ENCODE measurements at places on chromosomes 5 and 9. TPM values are rescaled to one million over a fixed set of nuclear protein-coding genes. Genes with fewer than 3 reads are reported as not detected.

- peak; percentile 71 for DNase-seq
These were observed at the start of the genes EXD3 and NOXA1 for GRCh38 chr9:137422604-137423513. Gene EXD3, minus strand, starts transcription at chr9:137423162. Its CDS starts 27,805 bp downstream, at chr9:137395357. Gene NOXA1, plus strand, starts transcription at chr9:137423393. Its CDS starts 137 bp downstream, at chr9:137423530.

FAF2 gene
- polyA plus RNA-seq: 57.1 TPM

DNA sequence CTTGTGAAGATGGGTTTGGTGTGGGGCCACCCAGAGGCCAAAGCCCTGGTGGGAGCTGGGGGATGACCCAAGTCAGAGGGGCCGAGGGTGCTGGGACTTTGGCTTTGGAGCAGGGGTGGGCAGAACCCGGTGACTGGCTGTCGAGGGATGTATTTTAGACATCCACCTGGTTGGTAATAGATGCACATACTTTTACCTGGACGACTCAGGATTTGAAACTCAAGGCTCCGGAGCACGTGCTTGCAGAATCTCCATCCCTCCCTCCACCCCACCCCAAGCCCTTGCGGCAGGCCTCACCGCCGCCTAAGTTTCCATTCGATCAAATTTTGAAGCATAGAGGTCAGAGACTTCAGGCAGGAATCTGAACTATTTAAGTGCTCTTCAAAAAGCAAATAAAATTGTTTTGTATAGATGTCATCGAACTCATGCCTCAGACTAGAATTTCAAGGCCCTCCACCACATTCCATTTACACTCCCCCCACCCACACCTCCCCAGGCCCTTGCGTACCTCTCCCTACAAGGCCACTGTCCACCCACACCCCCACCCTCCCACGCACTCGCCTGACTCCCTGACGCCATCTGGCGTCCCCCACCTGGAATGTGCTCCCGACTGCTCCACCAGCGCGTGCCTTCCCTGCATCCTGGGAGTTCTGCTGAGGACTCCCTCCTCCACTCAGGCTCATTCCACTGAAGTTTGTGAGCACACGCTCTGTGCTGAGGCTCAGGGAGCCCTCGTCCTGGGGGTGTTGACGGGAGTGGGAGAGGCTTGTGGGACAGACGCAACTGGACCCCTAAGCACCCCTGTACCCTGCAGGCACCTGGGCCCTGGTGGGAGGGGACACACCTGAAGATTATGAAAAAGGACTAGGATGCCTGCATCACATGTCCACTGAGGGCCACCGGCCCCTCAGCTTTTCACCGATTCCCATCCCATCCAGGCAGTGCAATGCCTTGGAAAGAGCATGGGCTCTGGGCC lies 56.4 kb upstream of the RPL26L1 start:
- peak; percentile 94 for DNase-seq

DNA sequence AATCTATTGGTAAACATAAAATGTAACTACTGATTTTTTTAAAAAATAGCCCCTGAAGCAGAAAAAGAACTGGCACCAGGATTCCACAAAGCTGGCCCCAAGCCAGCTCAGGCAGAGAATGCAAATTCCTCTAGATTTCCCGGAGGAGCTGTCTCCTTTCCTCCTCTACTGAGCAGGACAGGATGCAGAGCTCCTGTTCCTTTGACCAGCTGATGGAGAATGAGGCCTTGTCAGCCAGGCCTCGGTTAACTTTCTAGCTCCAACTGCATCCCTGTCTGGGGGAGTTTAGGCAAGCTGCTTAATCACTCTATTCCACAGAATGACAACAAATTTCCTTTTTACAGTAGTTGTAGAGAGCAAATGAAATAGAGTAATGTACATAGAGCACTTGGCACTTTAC lies 155.5 kb downstream of the GNAQ start:
- no peak for DNase-seq

DNA sequence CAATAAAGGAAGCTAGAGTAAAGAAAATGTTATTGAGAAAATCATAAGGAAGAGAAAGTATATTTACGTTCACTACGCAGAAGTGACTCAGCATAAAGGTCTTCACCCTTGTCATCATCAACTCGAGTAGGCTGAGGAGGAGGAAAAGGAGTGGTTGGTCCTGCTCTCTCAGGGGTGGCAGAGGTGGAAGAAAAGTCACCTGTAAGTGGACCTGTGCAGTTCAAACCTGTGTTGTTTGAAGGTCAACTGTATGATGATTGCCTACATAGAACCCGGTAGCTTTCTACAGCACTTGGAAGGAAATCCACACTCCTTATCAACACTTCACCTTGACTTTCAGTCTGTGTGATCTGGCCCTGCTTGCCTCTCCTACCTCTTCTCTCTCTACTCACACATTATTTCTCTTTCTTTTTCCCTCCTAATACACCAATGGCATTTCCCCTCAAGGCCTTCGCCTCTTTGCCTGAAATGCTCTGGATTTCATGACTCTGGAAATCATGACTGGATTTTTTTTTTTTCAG lies 109.3 kb upstream of the CPEB4 start:
- peak; percentile 4 for DNase-seq

- no peak for DNase-seq
These were observed 2.4 kb upstream of the PITX1 start for GRCh38 chr5:135036405-135036804.

FAM78A gene
- 0.26 TPM for polyA plus RNA-seq

- DNase-seq: no peak
These were observed 1.3 kb downstream of the SLC12A7 start for GRCh38 chr5:1110307-1111240.

SAP30L gene
- 51.9 TPM for polyA plus RNA-seq

- DNase-seq: no peak
These were observed 759.1 kb downstream of the PRELID2 start for GRCh38 chr5:145076040-145076439.

DNA sequence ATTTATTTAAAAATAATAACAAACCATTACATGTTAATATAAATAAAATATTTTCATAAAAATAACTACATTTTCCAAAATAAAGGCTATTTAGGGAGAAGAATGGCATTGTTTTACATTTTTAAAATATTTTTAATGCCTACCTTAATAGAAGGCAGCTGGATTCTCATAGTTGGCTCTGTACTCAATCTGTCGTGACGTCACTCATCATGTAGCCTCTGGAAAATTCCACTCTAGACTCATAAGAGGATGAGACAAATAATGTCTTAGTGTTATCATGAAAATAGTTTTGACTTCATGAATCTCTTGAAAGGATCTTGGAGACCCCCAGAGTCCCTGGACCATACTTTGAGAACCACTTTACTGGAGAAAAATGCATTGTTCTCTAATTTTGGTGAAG lies 93.1 kb downstream of the NXNL2 start:
- no peak for DNase-seq

DNA sequence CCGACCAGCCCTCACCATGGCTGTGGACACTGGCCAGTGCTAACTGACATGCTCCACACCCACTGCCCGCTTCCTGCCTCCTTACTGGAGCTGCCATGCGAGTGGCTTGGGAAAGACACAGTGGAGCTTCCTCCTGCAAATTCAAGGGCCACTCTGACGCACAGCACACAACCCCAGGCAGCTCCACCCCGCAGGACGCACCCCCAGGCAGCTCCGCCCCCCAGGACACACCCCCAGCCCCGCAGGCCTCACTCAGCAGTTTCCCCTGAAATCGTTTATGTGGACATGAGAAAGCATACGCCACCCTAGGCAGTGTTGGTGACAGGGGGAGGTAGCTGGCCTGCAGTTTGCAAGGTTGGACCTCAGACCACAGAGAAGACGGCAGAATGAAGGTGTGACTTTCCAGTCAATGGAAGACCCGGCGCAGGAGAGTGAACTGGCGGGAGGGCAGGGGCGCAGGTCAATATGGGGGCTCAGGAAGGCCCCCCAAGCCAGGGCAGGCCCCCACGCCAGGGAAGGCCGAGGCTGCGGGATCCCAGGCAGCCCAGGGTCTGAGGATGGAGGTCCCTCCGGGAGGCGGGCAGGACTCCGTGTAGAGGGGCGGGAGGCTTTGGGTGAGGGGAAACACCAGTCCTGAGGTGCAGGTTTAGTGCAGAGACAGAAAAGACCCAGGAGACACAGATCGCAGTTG lies 21.6 kb downstream of the LPCAT1 start:
- DNase-seq: no peak

- DNase-seq: no peak
These were observed 443.0 kb downstream of the ACTL7B start for GRCh38 chr9:108412755-108413154.

DNA sequence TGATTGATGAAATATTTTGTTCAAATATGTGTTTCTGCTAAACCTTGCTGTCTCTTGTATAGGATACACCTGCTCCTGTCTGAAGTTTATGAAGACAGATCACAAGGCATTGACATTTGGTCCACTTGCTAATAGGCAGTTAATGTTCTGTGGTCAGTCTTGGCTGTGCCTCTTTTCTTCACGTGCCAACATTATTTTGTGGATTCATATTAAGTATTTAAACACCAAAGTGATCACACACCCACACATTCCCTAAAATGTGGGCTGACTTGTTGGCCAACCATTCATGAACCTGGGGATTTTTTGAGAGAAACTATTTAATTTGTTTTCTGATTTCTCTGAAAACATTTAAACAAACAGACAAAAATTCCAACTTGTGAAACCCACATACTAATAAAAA lies 33.7 kb downstream of the ZNF462 start:
- no peak for DNase-seq

DNA sequence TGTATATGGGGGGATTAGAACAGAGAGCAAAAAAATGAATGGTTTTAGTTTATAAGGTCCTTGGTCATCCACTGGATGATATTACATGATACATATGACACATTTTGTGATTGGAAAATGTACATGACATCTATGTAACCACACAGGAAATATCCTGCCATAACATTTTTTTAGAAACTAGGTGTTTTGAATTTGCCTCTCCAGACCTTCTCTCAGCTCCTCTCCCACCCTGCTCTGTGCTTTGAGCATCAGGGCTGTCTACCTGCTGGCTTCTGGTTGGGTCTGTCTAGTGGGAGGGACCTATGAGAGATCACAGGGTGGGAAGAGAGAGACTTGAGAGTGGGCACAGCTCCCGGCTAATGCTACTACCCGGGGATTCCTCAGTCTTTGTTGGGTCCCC lies 24.4 kb downstream of the AKNA start:
- no peak for DNase-seq

DNA sequence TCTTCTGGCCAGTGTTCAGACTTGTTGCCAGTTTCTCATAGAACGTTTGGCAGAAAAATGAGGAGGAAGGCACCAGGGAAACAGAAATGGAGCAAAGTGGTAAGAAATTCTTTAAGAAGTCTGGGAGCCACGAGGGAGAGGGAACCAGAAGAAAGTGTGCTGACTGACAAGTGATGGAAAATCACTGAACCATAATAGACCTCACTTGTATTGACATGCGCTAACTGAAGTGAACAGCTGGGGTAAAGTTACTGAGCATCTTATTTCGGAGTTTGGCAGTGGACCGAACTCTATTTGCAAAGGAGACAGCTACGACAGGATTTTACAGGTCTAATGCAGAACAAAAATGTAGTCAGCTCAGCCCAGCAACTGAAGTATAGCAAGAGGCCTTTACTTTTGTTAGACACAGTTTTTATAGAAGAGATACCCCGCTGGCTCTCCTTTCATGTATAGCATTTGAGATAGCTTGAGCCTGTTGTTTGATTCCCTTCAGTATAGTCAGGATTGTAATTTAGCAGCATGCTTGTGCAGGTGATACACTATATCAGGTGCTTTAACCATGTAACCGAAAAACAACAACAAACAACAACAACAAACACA lies 53.6 kb downstream of the HMHB1 start:
- DNase-seq: no peak

GRCh38 chr5:78887384-78888118 lies 97.6 kb downstream of the ARSB start:
- no peak for DNase-seq

MCIDAS gene
- polyA plus RNA-seq: not detected

FAM170A gene
- not detected for polyA plus RNA-seq

GRCh38 chr5:167916706-167917105 lies 374.7 kb upstream of the WWC1 start:
- DNase-seq: peak; percentile 7

GRCh38 chr5:11432116-11432515 lies 472.1 kb downstream of the CTNND2 start:
- DNase-seq: no peak

ABL1 gene
- polyA plus RNA-seq: 51.3 TPM

DNA sequence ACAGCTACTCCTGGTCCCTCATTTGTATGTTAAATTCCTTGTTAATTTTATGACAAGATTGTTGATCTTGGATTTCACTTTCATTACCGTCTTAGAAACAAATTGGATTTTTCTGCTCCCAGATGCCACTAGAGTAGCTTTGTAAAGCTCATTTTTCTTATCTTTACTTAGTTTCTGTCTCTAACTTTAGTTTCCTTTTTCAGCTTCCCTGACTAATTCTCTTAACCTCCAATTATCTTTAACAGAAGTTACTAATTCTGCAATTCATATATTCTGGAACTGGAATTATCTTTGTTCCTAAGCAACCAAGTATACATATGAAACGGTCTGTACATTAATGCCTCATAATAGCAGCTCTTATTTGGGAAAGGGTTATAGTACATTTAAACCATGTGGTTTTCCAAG lies 16.7 kb downstream of the ITGA1 start:
- DNase-seq: no peak

DNA sequence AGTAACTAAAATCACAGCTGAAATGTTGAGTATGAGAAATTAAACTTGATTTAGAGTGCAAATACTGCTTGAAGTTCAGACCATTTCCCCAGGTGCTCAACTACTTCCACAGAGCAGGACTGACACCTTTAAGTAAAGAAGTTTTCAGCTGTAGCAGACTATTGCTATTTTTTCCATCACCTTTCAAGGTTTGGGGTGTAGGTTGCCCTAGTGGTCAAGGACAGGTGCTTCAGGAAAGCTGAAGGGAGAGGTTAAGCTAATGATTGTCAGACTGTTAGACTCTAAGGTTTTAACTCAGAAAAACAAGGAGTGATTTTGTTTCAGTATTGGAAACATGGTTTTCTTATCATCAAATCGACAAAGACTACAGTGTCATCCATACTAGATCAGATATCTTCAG lies 162.1 kb downstream of the CCDC192 start:
- DNase-seq: no peak

GRCh38 chr5:157563929-157564716 lies 11.5 kb downstream of the ADAM19 start:
- no peak for DNase-seq

- peak; percentile 74 for DNase-seq
These were observed 3.0 kb upstream of the ERGIC1 start for GRCh38 chr5:172830876-172831662.

DNA sequence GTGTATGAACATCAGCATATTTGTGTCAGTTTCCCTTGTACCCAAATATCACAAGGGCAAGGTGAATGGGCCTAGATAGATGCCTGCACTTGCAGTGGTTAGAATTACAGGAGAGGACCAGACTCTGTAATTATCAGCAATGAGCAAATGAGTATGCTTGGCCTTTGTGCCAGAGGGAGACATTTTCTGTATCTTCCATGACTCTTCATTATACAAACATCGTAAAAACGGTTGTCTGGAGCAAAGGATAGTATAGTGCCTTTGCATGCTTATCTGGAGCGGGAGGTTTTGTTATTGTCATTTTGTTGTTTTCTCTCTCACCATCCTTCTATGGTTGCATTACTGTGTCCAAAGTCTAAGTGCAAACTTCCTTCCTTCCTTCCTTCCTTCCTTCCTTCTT lies 1568.5 kb upstream of the NUDT12 start:
- no peak for DNase-seq

DNA sequence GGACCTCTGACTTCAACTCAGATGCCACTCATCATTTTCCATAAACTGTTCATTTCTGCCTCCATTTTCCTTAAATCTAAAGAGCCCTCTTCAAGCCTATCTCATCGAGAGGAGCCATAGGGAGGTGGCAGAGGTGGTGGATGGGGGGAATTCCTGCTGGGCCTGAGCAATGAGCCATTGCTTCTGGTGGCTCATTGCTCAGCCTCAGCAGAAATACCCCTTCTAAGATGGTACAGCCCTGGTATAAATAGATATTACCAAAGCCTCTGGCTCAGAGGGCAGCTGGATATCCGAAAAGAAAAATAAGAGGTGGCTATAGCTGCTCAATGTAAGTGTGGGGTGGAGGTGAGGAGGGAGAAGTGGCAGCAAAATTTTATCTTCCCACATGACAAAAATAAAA lies 313.5 kb downstream of the CAAP1 start:
- DNase-seq: no peak

Data from AG04450 (cell line).